Hepatic stellate cell (primary cell): ENCODE measurements at places on chromosomes 13 and 19.

DNA sequence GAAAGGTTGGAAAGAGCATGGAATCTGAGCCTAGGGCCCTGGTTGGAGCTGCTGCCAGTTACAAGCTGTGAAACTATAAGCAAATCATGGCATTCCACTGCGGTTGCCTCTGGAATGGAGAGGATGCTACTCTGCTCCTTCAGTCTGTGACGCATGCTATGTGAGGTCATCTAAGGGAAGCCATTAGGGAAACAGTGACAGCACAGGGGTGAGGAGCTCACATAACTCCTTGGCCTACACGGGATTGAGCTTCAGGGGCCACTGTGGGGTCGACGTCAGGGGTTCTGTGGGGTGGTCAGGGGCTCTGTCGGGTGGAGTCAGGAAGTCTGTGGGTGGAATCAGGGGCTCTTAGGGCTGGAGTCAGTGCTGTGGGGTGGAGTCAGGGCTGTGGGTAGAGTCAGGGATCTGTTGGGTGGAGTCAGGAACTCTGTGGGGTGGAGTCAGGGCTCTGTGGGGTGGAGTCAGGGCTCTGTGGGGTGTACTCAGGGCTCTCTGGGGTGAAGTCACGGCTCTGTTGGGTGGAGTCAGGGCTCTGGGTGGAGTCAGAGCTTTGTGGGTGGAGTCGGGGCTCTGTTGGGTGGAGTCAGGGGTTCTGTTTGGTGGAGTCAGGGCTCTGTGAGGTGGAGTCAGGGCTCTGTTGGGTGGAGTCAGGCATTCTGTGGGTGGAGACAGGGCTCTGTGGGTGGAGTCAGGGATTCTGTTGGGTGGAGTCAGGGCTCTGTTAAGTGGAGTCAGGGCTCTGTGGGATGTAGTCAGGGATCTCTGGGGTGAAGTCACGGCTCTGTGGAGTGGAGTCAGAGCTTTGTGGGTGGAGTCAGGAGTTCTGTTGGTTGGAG, 35.8 kb upstream of the MEDAG start:
- DNase-seq = peak; percentile 89

GRCh38 chr13:52103386-52103785, 25.5 kb downstream of the NEK5 start:
- no peak for DNase-seq

DNA sequence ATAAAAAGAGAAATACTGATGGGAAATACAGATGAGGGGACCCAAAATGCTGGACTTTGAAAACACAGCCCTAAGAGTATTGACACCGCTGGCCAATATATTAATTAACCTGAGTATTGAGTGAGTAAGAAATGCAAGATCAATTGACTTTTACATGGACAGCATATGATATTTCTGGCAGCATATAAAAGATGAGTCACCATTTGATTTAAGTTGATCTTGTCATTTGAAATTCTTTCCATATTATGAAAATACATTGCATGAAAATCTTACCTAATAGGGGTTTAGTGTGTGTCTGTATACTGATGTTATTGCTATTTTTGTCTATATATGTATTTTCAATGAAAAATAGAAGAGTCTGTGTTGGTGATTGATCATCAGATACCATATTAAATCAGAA, 619.6 kb downstream of the KCTD12 start:
- DNase-seq = no peak

DNA sequence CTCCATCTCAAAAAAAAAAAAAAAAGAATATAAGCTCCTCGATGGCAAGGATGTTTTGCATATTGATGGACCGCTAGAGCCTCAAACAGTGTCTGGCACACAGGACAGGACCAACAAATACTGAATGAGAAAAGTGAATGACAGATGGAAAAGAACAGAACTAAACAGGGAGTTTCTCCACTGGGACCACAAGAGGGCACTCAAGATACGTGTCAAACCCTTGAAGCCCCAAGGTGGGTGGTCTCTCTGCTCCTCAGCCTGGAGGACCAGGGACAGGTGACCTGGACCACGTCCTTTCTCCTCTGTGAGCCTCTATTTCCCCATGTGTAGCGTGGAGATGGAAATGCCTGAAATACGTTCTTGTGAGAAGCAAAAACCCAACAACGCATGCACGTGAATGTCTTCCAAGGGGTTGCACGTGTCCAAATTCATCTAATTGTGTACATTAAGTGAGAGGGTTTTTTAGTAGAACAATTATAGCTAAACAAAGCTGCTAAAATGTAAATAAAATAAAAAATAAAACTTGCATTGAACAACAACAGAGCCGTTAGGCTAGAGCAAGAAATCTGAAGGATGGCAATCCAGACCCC, 5.7 kb upstream of the CDC42EP5 start:
- DNase-seq = peak; percentile 43

- no peak for DNase-seq
Observed at GRCh38 chr19:49343123-49343522, 7.9 kb downstream of the CD37 start.

DNA sequence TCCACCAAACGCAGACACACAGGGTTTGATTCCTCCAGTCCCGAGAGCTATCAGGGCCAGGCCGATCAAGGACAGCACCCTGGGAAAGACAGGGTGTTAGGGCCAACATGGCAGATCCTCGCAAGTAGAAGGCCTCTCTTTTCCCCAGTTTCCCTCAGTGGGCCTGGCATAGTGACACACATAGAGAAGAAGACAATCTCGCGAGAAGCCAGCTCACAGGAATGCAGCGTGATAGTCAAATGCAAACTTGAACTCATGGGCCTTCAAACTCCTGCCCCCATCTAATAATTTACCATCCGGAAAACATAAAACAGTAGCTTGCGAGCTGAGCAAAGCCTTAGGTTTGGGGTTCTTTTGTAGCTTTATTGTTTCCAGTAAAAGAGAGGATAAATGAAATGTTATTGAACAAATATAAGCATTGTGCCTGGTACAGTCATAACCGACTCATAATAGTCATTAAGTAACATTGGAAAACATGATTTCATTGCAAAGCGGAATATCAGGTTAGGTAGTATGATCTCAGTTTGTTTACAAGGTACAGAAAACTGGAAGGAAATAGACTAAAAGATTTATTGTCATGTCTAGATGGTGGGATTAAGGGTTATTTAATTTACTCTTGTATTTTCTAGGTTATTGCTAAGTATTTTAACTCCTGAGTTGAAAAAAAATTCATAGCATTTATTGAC, 30.5 kb downstream of the SLC15A1 start:
- DNase-seq = no peak

DNA sequence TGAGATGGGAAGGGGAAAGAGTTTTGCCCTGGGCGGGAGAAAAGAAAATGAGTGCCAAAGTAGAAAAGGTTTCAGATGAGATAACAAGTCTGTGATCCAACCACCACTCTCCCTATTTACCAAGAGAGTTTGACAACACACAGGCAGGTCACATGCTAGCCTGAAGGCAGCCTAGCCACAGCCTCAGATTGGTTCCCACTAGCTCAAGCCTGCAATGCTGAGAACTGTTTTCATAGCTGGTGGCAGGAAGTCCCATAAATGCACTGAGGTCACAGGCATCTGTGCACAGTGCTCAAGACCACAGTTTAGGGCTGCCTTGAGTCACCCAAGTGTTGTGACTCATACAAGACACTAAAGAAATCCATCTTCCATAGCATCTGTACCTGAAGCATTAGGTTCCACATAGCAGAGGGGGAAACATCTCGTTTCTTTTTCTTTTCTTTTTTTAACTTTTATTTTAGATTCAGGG, 18.5 kb upstream of the POP4 start:
- no peak for DNase-seq

DNA sequence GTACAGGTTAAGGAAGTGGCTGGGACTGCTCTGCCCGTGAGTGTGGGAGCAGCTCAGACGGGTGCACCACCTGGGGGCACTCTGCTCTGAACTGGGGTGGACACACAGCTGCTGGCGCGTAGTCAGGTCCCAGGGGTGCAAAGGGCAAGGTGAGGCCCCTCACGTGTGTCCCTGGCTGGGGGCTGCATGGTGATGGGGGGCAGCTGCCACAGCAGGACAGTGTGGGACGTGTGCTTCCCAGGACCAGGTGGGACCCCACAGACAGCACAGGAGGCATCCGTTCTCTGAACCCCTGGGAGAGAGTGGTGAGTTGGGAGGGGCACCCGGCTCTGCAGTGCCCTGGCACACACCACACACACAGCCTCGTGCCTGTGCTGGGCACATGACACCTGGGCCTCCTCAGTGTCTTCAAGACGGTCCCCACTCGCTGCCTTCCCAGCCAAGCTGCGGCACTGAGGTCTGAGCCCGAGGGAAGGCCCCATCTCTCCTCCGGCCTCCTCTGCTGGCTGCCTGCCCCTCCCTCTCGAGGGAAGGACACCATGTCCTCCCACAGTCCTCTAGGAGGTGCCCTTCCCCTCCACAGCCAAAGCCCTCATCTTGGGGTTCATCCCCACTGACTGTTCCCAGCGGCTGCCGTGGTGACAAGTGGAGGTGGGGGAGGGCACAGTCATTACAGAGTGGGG, 24.7 kb downstream of the CILP2 start:
- DNase-seq = peak; percentile 27

- peak; percentile 9 for DNase-seq
Observed at GRCh38 chr13:35648201-35648600, 171.7 kb upstream of the MAB21L1 start.
